ENCODE measurements at places on chromosomes 2 and 18. TPM values are rescaled to one million over a fixed set of nuclear protein-coding genes. Genes with fewer than 3 reads are reported as not detected.

DNA sequence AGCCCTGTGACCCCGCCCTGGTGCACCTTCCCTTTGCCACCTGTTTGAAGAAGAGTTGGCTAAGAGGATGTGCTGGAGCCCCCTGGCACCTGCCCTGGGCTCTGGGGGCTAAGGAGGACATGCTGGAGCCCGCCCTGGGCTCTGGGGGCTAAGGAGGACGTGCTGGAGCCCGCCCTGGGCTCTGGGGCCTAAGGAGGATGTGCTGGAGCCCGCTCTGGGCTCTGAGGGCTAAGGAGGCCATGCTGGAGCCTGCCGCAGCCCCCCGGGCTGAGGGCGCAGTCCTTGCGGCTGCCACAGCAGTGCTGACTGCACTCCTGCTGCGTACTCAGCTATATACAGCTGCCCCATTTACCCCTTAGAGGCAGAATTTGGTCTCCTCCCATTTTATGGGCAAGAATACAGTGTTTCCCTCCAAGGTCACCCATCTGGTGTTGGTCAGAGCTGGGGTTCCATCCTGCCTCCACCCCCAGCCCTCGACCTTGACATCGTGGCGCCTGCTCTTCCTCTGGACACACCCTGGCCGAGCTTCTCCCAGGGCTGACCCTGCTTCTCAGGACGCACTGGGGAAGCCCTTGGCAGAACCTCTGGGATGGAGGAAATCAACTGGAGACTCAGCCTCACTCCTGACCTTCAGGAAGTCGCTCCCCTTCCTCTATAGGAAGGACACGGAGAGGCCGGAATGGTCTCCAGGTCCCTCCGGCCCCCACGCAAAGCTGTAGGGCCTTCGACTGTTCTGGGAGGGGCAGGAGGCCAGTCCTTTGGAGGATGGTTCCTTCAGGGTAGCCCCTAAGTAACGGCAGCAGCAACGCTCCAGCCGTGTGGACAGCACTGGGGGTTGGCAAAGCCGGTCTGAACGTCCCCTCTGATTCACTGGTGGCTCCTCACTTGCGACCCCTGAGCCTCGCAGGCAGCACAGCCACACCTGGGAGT, 65.0 kb upstream of the HPCAL1 start:
- DNase-seq: no peak

Gene DLX1
- not detected for total RNA-seq

DNA sequence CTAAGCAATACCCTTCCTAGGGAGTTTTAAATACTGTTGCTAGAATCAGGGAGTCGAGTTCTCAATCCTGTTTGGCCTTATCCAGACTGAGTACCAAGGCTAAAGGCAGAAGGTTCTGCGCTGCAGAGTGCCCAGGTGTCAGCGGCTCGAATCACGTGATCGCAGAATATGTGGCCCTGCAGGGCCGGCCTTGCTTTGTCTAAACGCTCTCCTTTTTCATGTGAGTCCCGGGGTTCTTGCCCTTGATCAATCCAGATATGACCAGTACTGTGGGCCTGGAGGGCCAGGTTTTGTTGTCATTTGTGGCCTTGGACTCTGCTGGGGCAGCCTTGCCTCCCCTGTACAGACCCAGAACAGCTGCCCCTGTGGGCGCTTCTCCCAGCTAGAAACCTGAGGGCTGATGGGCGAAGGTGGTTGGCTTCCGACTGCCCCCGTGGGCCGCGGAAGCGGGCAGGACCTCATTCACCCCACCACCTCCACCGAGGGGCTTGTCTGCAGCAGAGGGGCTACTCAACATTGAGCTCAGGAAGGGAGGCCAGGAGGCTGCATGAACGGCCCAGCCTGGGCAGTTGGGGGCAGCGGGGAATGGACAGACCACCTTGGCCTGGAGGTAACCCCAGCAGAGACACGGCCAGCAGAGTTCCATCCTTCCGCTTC, 225.0 kb downstream of the ALPK2 start:
- no peak for DNase-seq

DNA sequence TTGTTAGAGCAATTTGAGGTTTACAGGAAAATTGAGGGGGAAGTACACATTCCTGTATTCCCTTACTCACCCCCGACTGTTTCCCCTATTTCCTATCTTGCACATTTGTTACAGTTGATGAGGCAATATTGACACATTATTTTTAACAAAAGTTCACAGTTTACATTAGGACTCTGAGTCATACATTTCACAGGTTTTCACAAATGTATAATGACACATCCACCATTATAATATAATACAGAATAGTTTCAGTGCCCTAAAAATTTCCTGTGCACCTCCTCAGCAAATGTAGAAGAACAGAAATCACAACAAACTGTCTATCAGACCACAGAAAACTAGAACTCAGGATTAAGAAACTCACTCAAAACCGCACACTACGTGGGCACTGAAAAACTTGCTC, 160.6 kb upstream of the RMP24 start:
- DNase-seq: peak; percentile 9

Gene NOL4
- total RNA-seq: 0.05 TPM

All from glomerular endothelial cell (primary cell).